ENCODE measurements at places on chromosomes 16 and 17.

- DNase-seq: no peak
Observed at GRCh38 chr17:8745586-8746500, 1.2 kb upstream of the CCDC42 start.

GRCh38 chr16:88377961-88378360 is 4.8 kb upstream of the ZNF469 start:
- no peak for DNase-seq

DNA sequence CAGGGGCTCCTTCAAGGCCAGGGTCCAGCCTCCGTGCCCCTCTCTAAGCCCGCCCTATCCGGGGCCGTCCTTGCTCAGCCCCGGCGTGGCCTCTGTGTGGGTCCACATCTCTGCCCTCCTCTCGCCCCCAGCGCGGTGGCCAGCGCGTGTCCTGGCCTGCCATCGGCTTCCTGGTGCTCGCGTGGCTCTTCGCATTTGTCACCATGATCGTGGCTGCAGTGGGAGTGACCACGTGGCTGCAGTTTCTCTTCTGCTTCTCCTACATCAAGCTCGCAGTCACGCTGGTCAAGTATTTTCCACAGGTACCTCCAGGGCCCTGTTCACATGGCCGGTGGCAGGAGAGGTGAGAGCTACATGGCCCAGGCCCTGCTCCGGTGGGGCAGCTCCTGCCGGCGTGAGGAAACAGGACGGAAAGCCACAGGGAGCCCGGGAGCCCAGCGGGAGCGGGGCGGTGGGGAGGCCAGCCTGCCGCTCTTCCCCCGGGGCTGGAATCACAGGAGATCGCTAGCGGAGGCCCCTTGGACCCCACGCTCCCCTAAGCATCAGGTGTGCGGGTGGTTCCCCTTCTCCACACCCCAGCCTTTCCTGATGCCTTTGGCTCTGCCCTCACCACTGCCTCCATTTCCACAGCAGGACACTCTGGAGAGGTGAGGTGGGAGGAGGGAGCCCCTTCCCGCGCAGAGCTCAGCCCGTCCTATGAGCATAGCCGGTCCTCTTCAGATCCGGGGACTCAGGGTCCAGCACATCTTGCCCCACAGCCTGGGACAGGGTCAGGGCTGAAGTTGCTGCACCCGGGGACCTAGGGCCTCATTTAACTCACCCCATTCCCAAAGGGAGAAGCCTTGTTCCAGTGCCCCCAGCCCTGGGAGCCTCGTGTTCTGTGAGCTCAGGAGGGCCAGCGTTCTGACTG is 10.2 kb downstream of the TAX1BP3 start:
- no peak for DNase-seq

DNA sequence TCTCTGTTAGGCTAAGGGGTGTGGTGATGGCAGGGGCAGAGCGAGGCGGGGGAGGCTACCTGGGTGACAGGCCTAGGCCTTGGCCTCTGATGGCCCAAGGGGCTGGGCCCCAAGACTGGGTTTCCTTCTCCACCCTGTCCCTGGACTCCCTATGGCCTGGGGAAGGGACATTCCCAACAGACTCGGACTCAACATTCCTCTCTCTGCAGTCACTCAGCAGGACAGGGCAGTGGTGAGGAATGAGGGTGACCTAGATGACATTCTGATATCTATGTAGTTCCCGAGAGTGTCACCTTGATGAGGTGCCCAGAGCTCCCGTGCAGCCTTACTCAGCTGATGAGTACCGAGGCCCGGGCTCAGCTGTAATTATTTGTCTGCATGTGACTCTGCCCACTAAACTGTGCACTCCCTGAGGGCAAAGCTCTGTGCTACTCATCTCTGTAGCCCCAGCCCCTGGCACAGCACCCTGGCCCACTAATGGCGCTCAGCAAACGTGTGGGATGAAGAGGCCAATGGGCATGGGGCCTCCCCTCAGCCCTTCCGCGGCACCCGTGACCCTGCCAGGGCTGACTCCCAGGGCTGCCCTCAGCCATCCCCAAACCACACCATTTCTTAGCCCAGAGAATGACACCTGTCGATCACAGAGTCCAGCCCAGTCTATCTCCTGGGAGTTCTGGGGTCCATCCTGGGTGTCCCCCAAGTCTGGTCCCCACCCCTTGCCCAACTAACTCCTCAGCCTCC is 2.2 kb downstream of the PLCD3 start:
- no peak for DNase-seq

DNA sequence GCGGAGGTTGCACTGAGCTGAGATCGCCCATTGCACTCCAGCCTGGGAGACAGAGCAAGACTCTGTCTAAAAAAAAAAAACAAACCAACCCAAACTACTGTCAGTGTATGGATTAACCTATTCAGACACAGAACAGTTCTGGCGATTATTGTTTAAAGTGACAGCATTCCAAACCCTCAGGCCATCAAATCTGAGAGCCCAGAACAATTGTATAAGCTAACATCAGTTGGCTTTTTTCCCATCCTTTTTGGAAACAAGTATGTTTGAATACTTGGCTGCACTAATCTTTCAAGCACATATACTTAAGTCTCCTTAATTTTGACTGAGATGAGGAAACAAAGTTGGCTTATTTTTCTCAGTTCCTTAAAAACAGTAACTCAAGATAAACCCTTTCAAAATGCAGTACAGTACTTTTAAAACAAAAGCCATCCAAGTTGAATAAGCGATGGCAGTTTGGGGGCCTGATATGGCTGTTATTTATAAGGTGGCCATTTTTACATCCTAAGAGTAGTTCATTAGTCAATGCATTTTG is 1.4 kb downstream of the ZSWIM7 start:
- DNase-seq: no peak

GRCh38 chr17:18321309-18321708 is 6.2 kb downstream of the SMCR8 start:
- DNase-seq: no peak

DNA sequence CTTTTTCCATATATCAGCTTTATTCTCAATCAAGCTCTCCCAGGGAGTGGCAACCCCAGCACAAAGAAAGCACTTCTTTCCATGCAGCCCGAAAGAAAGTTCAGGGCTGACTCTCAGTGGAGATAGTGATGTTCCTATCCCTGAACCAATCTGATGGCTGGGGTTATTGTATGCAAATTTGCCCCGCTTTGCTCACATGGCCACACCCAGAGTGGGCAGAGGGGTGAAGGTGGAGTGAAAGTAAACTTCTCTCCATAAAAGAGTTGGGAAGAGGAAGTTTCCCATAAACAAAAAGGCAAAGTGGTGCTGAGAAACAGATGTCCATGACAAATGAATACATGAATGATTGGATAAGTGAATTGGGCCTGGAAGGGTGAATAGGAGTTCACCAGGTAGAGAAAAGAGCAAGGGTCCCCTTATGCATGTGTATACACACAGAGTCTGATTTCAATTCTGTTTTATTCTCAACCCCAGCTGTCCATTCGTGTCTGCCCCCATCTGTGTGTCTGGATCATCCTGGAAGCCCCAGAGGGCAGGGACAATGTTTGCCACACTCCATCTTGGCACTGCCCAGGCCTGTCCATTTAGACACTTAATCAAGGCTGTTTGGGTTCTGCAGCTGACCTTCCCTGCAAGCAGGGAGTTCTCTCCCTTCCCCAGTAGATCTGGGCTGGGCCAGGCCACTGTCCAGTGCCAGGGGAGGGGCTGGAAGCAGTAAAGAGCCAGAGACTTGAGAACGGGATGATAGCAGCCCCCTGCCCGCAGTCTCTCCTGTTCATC is 14.1 kb upstream of the NGFR start:
- no peak for DNase-seq

- DNase-seq: no peak
Observed at GRCh38 chr16:6753553-6753952, 579.1 kb upstream of the RBFOX1 start.

GRCh38 chr17:66960613-66961012 is 3.9 kb upstream of the CACNG4 start:
- no peak for DNase-seq

DNA sequence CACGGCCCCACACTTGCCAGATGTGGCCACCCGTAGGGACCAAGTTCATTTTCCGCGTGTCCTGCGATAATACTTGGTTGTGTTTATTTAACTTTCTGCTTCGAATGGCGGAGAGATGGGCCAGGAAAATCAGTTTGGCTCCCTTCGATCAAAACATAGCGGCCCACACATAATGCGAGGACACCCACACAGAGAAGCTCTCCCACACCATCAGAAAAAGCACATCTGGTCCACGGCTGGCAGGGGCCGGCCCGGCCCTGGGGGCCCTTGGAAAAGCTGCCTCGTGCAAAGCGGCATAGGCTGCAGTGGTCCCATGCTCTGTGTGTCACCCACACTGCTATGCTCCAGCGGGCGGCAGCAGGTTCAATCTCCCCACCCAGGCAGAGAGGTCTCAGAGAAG is 46.9 kb downstream of the ZNF423 start:
- DNase-seq: no peak

GRCh38 chr17:42698736-42699414 is 16.5 kb downstream of the CNTNAP1 start:
- DNase-seq: no peak

DNA sequence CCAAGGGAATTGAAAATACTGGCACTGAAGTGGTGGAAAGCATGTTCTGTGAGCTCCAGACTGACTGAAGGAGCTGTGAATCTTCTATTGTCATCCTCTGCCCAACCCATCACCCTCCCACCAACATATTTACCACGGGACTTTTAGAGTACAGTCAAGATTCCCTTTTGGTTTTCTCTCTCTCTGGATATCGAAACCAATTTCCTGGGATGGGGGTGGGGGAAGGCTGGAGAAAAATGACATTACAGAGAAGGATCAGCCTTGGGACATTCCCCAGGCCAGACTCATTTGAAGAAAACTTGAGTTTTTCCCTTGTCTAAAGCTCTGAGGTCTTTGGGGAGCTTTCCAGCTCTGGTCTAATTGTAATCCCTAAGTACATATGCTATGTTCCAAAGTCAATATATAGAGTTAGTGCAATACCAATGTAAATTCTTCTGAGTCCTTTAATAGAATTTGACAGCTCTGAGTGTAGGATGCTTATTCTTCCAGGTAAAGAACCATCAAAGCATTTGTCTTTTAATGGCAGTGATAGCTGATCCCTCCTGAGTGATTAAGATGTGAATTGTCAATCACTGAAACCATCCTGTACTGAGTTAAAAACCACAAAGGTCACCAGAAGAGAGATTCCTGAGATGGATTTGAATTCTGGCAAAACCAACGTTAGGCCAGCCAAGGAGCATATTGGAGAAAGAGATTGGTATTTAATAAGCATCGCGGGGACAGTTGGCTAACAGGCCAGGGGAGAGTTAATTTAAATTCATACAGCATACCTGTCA is 48.8 kb upstream of the CCL1 start:
- no peak for DNase-seq

DNA sequence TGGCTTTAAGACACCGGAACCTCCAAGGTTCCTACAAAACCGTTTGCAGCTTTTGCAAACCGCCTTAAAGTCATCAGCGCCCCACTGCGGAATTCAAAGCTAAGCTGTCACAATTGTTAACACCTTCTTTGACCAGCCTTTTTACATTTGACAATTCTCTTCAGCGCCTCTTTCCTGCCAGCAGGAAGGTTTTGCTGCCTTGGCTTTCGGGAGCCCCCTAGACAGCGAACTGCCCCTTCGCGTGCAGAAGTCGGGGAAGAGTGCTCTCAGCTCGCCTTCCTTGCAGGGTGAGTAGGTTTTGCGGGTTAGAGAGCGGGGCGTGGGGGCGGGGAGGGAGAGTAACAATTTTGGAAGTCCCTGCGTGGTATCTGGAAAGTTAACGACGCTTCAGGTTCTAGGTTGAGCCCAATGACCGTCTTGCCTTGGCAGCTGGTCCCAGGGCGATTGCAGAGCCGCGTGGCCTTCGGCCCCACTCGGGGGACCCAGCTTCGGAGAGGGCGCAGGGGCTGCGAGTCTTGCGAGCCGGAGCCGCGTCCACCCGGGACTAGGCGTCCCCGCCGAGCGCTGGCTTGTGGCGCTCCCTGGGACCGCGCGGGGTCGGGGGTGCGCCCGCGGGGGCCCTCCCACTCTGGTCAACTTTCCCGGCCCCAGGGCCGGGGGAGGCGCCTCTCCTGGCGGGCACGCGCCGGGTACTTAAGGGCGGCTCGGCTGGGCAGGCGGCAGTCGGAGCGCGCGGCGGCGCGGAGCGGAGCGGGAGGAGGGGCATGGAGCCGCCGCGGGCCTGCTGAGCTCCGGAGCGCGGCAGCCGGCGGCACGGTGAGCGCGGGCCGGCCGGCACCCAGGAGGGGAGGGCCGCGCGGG is at the start of gene HAS3:
TSS of gene HAS3 (plus strand) at position 153 of the 861 bp plus-strand sequence. CDS start 3,743 bp downstream, outside the sequence.
- no peak for DNase-seq
